ENCODE measurements at places on chromosomes 12 and 14.
A peak's percentile ranks its signal among the peaks of the same experiment; 100 is the strongest.

DNA sequence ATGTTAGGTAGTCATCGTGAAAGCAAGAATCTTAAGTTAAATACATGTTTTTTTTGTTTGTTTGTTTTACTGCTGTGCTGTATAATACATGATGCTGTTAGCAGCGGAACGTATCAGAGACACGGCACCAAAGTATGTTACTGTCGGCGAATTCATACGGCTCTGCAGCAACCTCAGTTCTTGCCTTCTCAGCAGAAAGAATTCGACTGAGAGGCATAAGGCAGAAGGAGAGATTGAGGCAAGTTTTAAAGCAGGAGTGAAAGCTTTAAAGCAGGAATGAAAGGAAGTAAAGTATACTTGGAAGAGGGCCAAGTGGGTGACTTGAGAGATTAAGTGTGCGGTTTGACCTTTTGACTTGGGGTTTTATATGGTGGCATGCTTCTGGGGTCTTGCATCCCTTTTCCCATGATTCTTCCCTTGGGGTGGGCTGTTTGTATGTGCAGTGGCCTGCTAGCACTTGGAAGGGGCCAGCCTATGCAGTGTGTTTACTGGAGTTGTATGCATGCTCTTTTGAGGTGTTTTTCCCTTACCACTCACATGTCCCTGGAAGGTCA, 23.7 kb downstream of the LEMD3 start:
- no peak for DNase-seq

DNA sequence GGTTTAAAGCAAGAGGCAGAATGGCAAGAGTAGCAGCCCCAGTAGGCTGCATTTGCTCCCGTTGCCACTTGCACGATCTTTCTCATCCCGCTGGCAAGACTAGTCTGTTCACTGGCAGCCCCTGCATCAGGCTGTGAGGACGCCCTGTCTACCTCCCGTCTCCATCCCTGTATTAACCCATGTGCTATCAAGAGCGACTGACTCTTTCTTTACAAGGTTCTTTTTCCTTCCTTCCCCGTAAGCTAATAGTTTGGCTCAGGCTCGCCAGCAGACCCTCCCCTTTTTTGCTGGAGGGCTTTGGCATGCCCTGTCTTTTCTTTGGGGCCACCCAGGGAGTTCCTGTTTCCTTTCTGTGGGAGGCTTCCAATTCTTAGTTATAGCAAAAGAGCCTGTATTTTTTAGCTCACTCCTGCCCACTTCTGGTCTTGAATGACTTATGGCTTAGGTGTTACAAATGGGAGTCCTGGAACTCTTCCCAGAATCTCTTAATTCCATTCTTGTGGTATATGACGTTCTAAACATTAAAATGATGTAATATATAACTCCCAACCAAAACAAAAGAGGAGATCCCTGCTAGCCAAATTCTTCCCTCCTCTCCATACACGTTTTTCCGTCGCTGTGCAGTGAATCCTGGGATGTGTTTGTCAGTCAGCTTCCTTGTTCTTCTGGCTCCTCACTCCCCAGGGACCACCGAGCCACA, 149.0 kb downstream of the PRKCH start:
- DNase-seq: peak; percentile 87

DNA sequence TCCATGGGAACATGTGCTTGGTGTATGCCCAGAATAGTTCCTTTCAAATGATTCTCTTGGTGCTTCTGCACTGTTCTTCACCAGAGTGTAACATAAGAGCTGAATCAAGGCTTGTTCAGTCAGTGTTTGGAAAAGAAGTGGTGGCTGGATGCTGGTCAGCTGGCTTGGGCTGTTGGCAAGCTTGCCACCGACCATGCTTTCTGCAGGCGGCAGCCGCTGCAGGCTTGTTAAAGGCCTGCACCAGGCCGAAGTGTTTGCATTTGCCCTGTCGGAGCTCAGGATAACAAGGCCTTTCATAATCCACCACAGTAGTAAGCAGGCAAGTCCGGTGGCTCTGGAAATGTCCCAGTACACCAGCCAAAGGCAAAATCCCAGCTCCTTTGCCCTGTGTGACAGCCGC, 26.9 kb downstream of the DAAM1 start:
- DNase-seq: no peak

GRCh38 chr14:91843437-91843836, 23.9 kb downstream of the TC2N start:
- DNase-seq: no peak

DNA sequence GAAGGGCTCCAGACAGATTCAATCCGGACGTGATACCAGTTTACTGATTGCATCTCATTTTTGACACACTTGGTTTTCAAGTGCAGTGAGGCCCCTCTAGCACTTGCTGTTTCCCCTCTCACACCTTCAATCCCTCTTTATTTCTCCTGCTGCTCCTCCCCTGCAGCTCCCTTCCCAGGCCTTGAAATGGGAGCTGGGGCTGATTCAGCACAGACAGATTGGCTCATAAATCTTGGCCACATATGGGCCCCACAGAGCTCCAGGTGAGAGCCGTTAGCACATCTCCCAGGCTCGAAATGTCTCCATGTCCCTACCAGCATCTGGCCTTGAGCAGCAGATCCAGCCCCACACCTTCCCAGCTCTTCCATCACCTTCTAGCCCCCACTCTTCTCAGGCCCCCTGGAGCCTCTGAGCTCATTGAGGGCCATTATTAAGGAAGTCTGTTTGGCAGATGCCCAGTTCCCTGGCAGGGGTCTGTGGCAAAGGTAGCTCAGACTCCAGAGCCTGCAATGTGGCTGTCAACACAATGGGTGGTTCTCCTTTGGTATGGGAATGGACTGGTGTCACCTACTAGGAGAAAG, 220.3 kb upstream of the FKBP4 start:
- no peak for DNase-seq

DNA sequence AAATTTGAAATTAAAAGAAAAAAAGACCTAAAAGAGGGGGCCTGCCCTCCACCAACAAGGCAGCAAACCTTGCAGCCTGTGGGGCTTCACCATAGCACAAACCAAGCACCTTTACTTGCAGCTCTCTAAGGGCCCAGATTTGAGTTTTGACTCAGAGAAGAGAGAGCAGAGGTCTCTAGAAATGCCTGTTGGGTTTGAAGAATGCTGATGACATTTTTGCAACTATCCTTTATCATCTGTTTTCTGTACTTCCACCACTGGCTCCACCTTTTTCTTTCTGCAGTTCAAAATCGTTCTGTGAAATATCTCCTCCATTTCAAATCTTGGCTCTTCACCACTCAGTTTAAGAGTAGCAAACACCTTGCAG, 83.8 kb upstream of the HMGA2 start:
- no peak for DNase-seq

DNA sequence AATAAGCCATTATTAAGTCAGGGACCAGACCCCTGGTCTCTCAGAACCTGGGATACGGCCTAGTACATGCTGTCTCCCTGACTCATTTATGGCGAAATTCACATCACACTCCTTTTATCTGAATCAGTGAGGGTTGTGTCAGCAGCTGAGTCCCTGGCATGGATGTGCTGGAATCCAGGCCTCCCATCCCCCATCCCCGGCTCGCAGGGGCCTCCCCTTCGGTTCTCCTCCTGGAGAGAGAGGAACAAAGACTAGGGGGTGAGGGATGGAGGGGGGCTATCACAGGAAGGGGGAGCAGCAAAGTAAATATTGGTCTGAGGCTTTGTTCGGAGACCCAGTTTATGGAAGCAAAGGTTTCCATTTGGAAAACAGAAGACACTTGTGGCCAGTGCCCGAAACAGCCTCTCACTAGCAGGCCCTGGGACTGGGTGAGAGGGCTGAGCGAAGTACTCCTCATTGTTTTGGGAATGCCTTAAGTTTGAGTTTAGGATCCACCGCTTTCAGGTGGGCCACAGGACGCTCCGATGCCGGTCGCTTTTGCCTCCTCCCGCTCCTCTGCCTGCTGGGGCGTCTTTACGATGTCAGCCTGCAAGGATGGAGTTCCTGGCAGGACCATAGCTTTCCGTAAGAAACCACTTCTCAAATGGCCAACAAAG, 145.0 kb downstream of the PRKCH start:
- peak; percentile 97 for DNase-seq

GRCh38 chr14:54730156-54730961, 163.4 kb downstream of the SAMD4A start:
- no peak for DNase-seq

- DNase-seq: no peak
Measured at GRCh38 chr12:80183939-80184338, 84.6 kb downstream of the OTOGL start.

- no peak for DNase-seq
Measured at GRCh38 chr14:74656964-74657363, 44.9 kb upstream of the LTBP2 start.

GRCh38 chr12:96810477-96810876, 96.6 kb upstream of the NEDD1 start:
- no peak for DNase-seq

DNA sequence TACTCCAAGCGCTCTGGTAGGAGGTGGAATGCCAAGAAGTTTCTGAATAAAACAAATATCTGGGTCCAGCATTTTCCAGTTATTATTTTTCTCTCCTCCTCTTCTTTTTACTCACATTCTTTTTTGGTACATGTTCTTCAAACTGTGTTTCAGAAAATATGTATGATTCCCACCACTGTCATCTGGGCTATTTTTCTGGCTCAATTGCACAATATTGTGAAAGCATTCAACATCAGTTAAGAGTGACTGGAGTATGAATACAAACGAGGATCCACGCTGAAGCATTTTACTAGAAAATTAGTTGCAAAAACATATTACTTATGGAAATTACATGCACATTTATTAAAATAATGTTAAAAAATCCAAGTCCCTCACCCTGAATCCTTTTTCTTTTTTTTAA, 61.5 kb downstream of the KCNMB4 start:
- DNase-seq: no peak

GRCh38 chr14:86570371-86570770, 1040.4 kb downstream of the FLRT2 start:
- no peak for DNase-seq

GRCh38 chr12:113236539-113237399, 15.5 kb downstream of the TPCN1 start:
- DNase-seq: no peak

GRCh38 chr12:124963211-124963610, 25.7 kb downstream of the DHX37 start:
- DNase-seq: no peak

All from vagina (tissue), 2 donors.